ENCODE measurements at places on chromosomes 4 and X.

GRCh38 chr4:55340266-55340665 lies 5.8 kb upstream of the SRD5A3 start:
- DNase-seq, result no peak

DNA sequence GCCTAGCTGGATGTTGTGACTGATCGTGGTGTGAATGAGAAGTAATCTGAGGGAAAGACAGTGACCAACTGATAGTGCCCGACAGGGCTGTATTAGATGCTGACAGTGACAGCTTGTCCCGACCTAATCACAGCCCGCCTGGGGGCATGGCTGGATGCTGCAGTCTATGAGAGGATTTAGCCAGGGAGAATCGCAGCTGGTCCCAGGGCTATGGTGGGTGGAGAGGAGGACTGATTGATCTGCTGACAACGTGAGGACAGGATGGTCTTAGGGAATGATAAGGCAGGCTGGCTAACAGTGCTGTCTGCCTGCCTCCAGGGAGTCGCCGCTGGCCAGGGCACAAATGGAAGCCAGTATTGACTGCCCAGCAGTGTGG lies 621 bp upstream of the SUV39H1 start:
- no peak for DNase-seq

DNA sequence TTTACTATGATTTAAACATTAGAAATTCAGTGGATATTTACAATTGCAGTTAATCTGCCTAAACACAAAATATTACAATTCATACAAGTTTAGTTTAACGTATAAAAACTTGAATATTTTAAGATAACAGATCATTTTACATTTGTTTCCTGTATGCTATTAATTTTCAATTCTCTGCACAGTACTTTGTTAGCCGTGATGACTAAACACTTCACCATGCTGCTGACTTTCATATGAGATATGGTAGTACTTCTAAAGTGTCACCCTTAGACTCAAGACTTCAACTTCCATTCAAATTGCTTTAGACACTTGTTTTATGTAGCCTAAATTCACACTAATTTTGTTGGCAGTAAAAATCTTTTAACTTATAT lies 1646.4 kb upstream of the ADGRL3 start:
- DNase-seq, result no peak

DNA sequence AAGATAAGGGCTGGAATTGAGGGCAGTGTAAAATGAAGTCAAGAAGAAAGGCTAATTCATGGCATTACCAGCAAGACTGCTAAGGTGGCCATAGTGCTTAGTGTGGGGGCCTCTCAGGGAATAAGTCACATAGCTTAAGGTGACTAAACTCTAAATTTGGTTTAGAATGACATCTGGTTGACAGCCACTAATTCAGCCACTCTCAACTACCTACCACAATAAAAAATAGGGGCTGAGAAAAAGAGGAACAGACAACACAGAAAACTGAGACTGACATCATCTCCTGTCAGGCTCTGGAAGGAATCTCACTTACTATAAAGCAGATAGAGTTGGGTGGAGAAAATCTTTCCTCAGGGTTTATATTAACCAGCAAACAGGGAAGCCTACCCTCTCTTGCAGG lies 96.9 kb downstream of the CHRDL1 start:
- DNase-seq, result no peak

DNA sequence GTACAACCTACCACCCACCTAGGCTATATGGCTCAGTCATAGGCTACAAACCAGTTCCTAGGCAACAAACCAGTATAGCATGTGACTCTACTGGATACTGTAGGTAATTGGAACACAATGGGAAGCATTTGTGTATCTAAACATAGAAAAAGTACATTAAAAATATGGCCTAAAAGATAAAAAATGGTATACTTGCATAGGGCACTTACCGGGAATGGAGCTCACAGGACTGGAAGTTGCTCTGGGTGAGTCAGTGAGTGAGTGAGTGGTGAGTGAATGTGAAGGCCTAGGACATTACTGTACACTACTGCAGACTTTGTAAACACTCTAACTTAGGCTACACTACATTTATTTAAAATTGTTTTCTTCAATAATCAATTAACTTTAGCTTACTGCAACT lies 139.2 kb upstream of the RBPJ start:
- DNase-seq, result no peak

DNA sequence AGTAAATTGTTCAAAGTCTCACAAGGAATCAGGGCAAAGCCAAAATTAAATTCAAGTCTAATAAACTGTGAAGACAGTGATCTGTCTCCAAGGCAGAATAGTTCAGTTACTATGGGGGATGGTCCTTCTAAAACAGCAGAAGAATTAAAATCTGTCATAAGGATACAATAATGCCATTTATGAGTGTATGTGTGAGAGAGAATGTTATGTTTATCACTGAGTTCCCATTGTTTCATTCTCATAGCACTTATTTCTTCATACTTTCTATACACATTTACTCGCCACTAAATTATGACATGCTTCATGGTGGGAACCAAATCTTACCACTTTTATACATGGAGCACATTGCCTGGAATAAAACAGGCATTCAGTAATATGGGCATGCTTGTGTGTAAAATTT lies 102.5 kb downstream of the AMMECR1 start:
- no peak for DNase-seq

GRCh38 chrX:154025230-154025629 lies 5.5 kb upstream of the IRAK1 start:
- no peak for DNase-seq

- DNase-seq, result no peak
These were observed 1.5 kb downstream of the ACSL1 start for GRCh38 chr4:184824081-184824775.

GRCh38 chr4:147479786-147480185 lies 1.1 kb upstream of the EDNRA start:
- DNase-seq, result no peak

GRCh38 chr4:124462954-124463828 lies 249.3 kb downstream of the ANKRD50 start:
- no peak for DNase-seq

DNA sequence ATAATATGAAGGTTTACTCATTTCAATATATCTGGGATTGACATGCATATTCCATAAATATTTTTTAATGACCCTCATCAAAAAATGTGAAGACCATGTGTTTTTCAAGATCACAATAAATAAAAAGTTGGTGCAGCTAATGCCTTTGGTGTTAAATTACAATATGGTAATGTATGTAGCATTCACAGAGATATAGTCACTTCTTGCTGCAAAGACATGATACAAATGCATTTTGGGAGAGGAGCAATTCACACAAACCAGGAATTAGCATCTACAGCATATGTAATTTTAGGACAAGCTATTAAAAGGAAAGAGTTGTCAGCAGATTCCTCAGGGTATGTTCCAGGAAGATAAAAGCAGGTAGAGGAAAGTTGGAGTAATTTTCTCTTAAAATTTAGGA lies 734.5 kb upstream of the HTR2C start:
- no peak for DNase-seq

GRCh38 chrX:29172880-29173279 lies 585.6 kb downstream of the IL1RAPL1 start:
- no peak for DNase-seq

GRCh38 chr4:113524096-113524495 lies 237.4 kb downstream of the CAMK2D start:
- DNase-seq, result no peak

GRCh38 chr4:166924424-166924823 lies 309.9 kb downstream of the SPOCK3 start:
- no peak for DNase-seq

- no peak for DNase-seq
These were observed 1.4 kb downstream of the AFAP1 start for GRCh38 chr4:7938266-7938608.

- DNase-seq, result peak; percentile 10
These were observed 86.2 kb upstream of the TSPAN5 start for GRCh38 chr4:98744372-98745150.

- DNase-seq, result peak; percentile 47
These were observed 8.5 kb upstream of the ERCC6L start for GRCh38 chrX:72247206-72247942.

GRCh38 chr4:85867271-85867670 lies 392.3 kb downstream of the ARHGAP24 start:
- no peak for DNase-seq

- DNase-seq, result no peak
These were observed 43.1 kb upstream of the CYP2U1 start for GRCh38 chr4:107888237-107888636.

DNA sequence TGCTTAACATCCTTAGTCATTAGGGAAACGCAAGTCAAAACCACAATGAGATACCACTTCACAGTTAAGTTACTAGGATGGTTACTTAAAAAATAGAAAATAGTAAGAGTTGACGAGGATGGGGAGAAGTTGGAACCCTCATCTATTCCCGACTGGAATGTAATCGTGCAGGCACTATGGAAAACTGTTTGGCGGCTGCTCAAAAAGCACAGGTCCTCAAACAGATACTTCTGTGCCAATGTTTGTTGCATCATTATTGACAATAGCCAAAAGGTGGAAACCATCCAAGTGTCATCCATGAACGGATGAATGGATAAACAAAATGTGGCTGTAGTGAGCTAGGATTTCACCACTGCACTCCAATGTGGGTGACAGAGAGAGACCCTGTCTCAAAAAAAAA lies 11.7 kb downstream of the CTAG1B start:
- no peak for DNase-seq

DNA sequence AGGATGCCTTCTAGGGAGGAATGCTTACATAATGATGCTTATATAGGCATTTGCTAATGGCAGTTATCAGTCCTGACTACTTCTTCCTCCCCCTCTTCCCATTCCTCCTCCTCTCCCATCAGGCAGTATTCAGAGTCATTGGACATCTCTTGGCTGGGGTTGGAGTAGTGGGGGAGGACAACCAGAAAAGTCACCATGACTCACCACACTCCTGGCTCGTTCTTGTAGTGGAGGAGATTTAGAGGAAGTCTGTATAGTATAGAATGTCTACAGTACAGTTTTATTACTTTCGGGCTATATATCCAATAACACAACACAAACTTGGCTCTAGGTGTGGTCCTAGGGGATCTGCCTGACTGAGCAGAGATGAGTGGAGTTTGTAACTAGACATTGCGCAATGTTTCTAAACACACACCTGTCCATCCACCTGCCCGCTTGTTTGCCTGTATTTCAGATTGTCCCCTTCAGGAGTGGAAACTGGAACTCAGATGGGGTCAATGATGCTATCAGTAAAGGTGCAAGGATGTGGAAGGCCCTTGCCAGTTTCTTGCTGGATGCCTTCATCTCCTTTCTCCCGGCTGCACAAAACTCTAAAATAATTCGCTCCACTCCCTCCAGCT lies 27.9 kb upstream of the KIAA1210 start:
- DNase-seq, result no peak

GRCh38 chrX:123075947-123076561 lies 108.0 kb upstream of the GRIA3 start:
- no peak for DNase-seq

GRCh38 chrX:44228621-44229020 lies 114.9 kb downstream of the EFHC2 start:
- DNase-seq, result no peak

- no peak for DNase-seq
These were observed 96.5 kb downstream of the DCAF12L1 start for GRCh38 chrX:126456136-126456535.

GRCh38 chr4:86220121-86220520 lies 139.7 kb downstream of the MAPK10 start:
- DNase-seq, result no peak

DNA sequence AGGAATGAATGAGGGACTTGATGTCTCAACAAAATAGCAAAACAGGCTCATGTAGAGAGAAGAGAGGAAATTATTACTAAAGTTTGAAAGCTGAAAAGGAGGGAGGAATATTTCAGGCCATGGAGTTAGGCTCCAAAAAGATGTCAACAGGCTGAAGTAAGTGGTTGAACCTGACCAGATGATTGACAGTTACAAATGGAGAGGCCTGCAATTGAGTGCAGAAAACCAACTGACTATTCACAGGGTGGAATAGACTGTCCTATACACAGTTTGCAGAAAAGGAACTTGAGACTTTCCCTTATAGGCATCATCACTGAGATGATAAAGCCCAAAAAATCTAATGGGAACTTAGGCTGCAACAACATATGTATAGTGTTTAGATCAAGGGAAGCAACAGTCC lies 233.3 kb downstream of the AR start:
- DNase-seq, result no peak

GRCh38 chrX:122501652-122502051 lies 682.4 kb upstream of the GRIA3 start:
- no peak for DNase-seq

DNA sequence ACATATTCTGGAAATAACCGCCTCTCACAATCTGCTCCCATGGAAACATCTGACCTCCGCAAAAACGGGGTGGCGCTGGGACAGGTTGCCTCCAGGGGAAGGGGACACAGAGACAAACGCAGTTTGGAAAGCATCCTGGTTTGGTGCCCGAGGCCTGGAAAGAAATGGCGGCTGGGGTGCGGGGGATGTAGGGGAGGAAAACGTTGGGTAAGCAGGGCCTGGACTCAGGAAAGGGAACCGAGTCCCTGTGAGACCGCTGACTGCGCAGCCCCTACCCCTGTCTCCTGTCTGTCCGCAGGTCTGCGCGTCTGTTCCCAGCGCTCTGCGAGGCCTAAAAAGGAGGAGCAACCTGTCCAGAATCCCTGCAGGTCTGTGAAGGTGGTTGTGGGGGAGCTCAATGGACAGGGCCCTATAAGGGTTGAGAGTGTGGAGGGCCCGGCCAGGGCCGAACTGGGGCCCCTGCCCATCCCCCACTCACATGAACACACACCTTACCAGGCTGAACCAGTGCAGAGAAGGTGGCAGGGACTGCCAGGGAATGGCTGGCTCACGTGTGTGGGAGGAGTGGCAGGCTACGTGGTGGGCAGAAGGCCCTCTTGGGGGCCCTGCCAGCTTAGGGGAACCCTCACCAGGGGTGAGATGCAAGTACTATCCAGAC lies 672 bp downstream of the TCEAL3 start:
- DNase-seq, result no peak

DNA sequence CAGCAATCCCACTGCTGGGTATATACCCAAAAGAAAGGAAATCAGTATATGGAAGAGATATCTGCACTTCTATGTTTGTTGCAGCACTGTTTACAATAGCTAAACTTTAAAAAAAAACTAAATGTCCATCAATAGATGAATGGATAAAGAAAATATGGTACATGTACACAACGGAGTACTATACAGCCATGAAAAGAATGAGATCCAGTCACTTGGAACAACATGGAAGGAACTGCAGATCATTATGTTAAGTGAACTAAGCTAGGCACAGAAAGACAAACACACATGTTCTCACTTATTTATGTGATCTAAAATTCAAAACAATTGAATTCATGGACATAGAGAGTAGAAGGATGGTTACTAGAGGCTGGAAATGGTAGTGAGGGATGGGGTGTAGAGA lies 400.7 kb downstream of the ZNF674 start:
- DNase-seq, result no peak

DNA sequence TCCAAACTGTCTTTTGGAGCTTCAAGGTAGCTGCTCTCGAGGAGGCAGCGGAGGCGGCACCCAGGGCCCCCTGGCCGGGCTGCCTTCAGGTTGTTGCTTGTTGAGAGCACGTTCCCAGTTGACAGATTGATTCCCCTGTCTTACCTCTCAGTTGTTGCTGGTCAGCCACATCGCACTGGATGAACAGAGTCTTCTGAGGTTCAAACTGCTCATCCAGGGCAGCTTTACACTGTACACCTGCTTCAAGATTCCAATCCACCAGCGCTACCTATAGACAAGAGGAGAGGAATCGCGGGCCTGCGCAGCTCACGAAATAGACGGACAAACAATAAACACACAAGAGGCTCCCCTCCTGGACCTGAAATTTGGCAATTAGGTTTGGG lies 497 bp downstream of the HPGD start:
- peak; percentile 9 for DNase-seq

- DNase-seq, result no peak
These were observed 253.2 kb upstream of the CENPE start for GRCh38 chr4:103451341-103451740.
